ENCODE measurements at places on chromosomes 11 and 22.
A peak's percentile ranks its signal among the peaks of the same experiment; 100 is the strongest.

DNA sequence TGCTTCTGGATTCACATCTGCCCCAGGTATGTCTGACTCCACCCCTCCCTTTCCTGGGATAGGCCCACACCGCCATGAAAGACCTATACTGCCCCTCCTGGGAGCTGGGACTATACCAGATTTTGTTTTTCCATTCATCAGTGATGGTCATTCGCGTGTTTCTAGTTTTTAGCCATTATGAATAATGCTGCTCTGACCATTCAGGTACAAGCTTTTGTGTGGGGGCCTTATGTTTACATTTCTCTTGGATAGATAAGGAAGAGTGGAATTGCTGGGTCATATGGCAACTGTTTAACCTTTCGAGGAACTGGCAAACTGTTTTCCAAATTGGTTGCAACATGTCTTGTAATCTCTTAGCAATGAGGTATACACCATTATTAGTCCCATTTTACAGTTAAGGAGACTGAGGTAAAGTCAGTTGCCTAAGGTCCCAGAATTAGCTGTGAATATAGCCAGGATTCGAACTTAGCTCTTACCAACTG, 1.2 kb upstream of the TBC1D10A start:
- DNase-seq: no peak

GRCh38 chr11:128470081-128470480, 117.3 kb downstream of the ETS1 start:
- DNase-seq: peak; percentile 62

- DNase-seq: no peak
Measured at GRCh38 chr11:1624621-1625020, 2.7 kb upstream of the KRTAP5-4 start.

- DNase-seq: no peak
Measured at GRCh38 chr22:30697975-30698374, 3.3 kb downstream of the OSBP2 start.

DNA sequence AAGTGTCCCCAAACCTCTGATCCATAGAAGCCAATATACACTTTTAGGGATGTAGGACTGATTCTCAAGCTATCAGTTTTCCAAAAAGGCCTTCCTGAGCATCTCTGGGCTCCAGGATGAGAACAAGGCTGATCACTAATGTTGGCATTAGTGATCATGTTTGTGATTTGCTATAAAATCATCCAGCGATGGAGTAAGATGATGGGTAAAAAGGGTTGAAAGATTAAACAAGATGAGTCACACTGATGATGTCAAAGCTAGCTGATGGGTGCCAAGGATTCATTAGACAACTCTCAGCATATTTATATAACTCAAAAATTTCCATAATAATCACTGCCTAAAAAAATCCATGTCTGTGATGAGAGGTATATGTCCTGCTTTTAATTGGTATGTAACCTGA, 42.8 kb downstream of the ZNF280B start:
- DNase-seq: no peak

DNA sequence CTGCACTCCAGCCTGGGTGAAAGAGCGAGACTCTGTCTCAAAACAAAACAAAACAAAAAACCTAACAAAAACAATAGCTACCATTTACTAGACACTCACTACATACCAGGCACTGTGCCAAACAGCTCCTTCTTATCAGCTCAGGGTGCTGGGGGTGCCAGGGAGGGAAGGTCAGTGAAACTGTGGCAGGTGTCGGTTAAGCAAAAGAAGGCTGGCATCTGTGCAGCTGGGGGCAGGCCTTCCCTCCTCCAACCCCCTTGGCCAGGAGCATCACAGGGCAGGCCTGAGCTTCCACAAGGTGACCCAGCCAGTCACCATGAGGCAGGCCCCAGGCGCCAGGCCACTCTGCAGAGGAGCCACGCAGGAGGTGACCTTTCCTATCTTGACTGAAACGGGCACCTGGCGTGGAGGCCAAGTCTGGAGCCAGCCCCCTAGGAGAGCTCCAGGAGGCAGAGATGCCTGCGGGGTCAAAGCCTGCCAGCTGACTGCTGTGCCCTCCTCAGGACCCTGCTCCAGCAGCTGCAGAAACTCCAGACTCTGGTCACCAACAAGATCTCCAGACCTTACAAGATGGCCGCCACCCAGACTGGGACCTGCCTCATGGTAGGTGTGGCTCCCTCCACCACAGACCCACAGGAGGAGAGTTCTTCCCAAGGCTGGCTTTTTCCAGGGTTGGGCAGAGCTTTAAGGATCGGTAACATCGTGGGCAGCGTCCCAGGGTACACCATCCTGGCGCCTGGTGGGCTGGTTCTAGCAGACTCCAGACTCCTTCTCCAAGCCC, 31.3 kb upstream of the DGKZ start:
- DNase-seq: no peak

- no peak for DNase-seq
Measured at GRCh38 chr11:131441051-131441810, 70.8 kb downstream of the NTM start.

- DNase-seq: no peak
Measured at GRCh38 chr11:99571094-99571493, 550.3 kb downstream of the CNTN5 start.

- no peak for DNase-seq
Measured at GRCh38 chr11:107043242-107044006, 25.1 kb upstream of the GUCY1A2 start.

DNA sequence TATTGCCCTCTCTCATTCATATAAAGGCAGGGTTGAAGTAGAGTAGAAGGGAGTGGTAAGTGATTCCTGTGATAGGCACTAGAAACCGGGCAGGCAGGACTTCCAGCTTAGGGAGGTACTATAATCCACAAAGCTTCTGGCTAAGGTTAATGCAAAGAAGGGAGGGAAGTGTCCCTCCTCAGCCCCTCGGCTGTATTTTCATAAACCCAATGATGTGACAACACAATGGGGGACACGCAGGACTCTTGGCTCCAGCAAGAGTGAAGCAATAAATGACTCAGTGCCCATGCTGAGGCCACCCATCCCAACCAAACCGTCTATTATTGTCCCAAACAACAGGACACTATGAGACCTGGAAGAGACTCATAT, 90.7 kb downstream of the ETS1 start:
- no peak for DNase-seq

DNA sequence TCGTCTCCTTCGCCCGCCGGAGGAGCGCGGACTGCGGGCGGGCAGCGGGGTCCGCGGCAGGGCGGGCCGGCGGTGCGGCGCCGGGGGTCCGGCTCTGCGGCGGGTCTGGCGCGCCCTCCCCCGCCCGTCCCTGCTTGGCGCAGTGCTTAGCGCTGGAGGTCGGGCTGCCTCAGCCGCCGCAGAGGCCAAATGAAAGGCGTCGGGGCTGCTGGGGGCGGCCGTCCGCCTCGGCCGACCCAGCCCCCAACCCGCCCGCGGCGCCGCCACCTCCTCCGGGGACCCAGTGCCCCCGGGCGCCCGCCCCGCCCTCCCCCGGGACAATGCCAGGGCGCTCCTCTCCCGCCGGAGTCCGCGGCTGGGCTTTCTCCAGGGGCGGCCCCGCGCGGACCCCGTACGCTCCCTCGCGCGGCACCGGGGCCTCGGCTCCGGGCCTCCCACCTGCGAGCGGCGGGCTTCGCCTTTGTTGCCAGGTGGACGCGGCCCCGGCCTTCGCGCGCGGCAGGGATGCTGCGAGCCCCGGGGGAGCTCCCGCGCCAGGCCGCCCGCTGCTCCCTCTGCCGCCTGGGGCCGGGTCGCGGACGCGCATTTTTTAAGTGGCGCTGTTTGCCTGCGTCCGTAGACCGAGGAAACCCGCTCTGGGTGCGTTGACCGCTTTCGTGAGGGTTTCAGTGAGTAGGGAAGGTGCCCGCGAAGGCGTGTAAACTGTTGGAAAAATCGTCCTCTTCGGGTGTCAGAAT, 583 bp downstream of the APLP2 start:
- DNase-seq: peak; percentile 54

- DNase-seq: peak; percentile 55
Measured at GRCh38 chr22:50260801-50261614, 475 bp downstream of the MAPK12 start.

GRCh38 chr11:22465620-22466019, 127.4 kb downstream of the SLC17A6 start:
- DNase-seq: no peak

DNA sequence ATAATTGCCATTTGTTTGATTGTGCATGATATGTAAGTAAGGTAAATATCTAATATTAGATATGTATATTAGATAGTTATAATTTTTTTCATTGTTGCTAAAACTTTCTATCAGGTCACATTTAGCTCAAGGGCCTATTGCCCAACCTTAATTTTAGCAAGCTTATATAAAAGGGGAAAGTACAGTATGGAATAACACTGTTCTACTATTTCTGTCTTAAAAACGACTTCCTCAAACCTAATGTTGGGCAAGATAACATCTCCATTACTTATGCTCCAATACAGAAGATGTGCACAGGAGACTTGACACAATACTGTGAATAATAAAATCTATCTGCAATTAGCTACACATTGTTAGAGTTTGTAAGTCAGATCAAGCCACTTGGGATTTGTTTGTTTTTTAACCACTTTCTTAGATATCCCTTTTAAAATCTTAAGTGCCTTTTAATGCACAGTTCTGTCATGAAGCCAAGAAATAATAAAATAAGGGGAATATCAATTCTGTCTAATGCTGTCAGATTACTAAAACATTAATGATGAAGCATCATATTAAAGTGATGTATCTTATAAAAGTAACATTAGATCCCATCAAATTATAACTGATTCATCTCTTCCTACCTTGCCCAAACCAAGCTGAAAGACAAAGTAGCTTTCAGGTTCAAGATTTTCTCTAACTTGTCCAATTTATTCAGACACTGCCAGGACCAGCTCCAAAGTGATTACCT, 98.1 kb downstream of the SIK3 start:
- no peak for DNase-seq

GRCh38 chr22:48745842-48746788, 1081.6 kb downstream of the BRD1 start:
- no peak for DNase-seq

DNA sequence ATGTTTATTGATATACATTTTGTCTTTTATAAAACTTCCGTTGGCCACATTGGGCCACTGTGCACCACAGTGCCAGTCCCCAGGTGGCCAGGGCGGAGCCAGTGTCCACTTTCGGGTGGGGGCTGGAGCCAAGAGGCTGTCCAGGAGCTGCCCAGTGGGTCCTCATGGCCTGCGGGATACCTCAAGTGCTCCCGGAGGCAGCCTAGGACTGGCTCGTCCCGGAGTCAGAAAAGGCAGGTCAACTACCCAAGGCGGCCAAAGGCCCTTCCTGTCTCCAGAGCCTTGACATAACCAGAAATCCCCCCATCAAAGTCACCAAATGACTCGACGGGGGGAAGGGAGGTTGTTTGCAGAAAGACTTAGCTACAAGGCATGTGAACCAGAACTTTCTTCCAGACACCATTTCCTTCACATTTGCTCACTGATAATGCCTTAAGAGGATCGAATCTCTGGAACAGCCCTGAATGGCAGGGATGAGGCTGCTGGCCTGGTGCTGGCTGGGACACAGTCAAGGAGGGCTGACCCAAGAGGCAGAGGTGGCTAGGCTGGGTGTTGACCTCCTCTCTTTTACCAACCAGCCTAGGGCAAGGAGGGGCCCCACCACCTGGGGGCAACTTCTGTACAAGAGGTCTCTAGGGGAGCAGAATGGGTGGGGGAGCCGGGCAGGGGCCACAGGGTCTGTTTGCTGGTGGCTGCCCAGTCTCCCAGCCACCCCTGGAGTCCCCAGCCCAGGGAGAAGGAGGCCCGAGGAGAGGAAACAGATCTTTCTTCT, 8.4 kb downstream of the MRGPRF start:
- no peak for DNase-seq

GRCh38 chr11:37171451-37171850, 573.4 kb upstream of the RAG2 start:
- DNase-seq: no peak

GRCh38 chr22:32796865-32797573, 4.5 kb upstream of the TIMP3 start:
- peak; percentile 68 for DNase-seq

DNA sequence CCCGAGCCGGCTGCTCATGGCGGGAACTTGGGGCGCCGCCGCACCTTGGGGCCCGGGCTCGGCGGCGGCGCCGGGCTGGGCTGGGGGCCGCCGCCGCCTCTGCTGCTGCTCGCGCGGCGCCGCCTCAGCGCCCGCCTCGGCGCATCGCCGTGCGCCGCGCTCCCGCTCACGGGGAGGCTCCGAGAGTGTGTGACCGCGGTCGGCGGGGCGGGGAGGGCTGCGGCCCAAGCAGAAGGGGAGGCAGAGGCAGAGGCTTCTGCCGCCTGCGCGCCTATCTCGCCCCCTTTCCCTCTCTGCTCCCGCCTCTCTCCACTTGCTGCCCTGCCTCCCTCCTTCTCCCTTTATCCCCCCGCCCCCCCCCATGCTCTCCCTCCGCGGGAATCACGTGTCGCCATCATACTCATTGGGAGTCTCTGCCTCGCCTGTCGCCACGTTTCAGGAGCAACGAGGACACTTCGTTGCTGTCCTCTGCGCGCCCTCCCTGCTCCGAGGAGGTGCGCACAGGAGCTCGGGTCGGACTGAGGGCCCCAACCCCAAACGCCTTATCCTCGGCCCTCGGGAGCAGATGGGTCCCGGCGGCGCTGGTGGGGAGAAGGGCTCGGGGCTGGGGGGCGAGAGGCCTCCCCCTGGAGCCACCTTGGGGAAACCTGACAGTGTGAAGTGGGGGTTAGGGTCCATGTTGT, at the start of gene GUCY1A2:
Gene GUCY1A2 (minus strand): TSS at position 258 of the 683 bp plus-strand sequence. CDS start 421 bp downstream, outside the sequence.
- no peak for DNase-seq

GRCh38 chr11:100635194-100635593, 51.9 kb upstream of the ARHGAP42 start:
- no peak for DNase-seq

- DNase-seq: no peak
Measured at GRCh38 chr11:75160220-75160757, 9.4 kb downstream of the SLCO2B1 start.
